ENCODE measurements at places on chromosomes 7 and 10.

DNA sequence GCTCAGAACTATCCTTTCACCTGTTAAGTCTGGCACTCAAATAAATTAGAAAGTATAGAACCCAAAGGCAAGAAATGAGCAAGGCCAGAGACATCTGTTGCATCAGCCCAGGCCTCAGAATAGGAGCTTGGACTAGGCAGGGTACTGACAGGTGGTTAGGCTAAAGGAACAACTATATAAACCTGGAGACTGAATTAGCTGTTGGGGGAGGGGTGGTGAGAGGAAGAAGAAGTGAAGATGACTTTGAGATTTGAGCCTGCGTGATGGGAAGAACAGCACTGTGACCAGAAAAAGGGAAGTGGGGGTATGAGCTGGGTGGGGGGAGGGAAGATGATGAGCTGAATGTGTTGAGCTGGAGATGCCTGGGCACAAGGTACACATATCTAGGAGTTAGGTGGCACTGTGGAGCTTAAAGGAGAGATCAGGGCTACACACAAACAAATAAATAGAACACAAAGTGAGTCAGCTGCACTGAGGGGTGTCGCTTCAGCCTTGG is 244.7 kb downstream of the PTEN start:
- DNase-seq = no peak

DNA sequence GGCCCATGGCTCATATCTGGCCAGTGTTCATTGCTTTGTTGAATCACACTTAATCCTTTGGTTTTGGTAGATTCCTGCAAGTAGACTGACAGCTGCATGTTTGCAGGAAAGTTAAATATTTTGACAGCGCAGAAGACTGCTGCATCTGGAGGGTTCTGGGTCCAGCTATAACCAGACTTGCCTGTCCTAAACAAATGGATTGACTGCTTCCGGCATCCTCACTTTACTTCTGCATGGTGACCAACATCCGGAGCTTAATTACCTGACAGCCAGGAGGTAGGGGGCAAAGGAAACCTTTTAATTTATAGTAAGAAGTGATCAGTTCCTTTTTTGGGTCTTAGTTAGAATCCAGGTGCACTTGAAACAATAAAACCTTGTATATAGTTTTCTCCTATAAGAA is 263.3 kb downstream of the SNX10 start:
- no peak for DNase-seq

DNA sequence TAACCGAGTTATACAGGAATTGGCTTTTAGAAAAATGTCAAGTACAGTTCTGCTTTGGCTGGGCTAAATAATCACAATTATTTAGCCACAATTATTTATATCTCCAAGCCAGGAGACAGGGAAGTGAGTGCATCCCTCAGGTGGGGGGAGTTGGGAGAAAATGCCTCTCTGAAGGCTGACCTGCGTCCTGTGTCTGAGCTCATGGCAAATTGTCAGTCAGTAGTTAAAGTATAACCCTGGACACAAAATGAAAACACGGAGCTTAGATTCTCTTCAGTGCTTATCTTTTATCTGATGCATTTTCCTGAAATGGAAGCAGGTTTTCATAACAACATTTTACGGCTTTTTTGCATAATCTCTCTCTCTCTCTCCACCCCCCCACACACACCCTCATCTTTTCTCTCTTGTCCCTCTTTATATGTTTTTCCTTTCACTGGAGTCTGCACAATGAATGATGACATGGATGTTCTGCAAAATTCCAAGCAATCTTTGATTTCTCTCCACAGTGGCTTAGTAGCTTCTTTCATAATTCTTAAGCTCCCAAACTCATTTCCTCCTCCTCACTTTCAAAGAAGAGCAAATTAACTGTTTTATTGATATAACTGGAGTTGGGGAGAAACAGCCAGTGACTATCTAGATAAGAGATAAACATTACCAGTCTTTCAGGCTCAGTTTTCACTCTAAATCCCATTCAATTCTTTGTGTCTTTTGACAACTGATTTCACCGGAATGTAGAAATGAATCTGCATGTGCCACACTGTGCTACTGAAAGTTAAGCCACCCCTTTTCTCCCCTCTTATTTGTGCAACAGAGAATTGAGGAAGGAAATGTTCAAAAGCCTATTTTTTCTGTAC is 521.4 kb upstream of the GHITM start:
- DNase-seq = no peak

DNA sequence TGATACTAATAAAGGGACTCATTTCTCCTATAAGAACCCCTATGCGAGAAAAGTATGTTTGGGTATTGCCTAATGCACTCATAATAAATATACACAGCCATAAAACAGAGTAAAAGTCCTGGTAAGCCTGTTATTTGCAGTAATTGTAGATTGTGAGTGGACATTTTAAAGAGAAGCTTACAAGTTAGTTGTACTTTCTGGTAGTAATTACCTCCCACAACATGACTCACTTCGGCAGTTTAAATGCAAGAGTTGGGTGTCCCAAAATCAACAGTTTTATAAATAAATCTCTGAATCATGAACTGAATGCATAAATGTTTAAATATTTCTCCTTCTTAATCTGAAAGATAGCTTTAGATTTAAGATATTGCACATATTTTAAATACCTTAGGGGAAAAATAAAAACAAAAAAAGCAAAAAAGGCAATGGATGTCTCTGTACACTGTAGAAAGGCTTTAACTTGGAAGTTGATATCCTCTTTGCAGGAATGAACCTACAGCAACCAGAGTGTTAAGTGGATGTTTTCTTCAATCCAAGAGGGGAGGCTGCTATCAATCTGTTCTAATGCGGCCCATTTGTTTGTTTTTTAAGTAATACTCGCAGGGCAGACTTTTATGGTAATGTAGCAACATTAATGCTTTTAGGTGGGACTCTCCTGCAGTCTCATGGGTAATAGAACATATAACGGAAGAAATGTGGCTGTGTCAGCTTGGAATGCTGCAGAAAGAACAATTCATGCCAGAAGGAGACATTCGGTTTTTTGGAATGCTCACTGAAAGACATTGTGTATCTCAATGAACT is 57.3 kb upstream of the ZEB1 start:
- no peak for DNase-seq

DNA sequence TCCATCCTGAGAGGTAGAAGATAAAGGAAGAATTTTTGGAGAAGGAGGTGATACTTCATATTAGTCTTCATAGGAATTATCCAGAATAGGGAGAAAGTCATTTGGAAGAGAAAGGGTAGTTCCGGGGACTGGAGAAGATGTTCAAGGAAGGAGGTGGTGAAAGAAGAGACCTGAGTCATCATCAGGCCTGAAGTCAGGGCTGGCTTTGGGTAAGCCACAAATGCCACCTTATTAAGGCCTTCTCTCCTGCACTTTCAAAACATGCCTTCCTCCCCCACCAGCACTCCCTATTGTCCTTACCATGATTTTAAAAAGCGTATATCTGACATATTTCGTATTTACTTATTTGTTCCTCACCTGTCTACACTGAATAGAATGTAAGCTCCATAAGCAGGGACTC is 112.2 kb upstream of the LRGUK start:
- DNase-seq = no peak

DNA sequence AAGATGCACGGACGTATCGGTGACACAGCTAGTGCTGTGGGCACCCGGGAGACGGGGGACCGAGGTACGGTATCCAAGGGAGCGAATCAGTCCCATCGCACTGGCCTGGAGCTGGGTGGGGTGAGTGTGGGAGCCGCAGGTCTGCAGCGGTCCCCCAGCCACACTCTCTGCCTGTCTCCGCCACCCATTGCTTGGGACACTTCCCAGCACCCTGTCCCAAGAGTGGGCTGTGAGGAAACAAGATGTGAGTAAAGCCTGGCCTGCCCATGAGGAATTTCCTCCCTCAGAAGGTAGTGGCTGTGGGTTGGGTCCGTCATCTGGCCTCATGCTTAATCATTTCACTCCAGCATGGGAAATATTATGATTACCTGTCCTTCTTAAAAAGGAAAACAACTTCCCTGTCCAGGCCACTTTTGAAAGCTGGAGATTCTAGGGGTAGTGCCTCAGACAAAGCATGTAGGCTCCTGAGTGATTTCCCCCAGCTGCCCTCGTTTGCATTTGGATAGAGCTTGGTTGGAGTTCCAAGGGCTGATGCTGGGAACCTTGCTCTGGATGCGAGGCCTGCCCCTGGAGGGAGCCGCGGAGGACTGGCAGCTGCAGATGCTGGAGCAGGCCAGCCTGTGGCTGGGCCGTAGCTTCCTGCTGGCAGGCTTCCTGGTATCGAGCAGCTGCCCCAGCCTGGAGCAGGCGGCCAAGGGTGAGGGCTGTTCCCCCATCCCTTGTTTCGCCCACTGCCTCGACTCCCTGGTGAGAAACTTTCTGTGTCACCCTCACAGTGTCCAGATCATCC is 6.2 kb upstream of the ACTR3C start:
- DNase-seq = no peak

DNA sequence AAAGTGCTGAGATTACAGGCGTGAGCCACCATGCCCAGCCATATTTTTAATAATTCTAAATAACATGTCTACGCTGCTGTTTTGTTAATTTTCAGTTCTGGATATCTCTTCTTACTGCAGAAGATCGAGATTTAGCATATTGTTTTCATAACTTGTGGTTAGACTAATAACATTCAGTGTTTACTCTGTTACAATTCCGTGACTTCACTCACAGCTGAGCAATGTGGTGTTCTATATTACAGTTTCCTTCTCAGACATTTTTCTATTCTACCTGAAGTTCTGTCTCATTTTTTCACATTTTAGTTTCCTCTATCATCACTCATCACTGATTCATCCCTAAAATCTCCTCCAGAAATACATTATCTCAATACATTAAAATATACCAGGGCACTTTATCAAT is 10.9 kb downstream of the RNF32 start:
- DNase-seq = no peak

GRCh38 chr10:60589376-60589775 is 188.9 kb upstream of the CDK1 start:
- no peak for DNase-seq

GRCh38 chr7:155449008-155449868 is 8.7 kb upstream of the EN2 start:
- DNase-seq = no peak
